GM18507 (cell line): ENCODE measurements at places on chromosomes 11 and 22.

DNA sequence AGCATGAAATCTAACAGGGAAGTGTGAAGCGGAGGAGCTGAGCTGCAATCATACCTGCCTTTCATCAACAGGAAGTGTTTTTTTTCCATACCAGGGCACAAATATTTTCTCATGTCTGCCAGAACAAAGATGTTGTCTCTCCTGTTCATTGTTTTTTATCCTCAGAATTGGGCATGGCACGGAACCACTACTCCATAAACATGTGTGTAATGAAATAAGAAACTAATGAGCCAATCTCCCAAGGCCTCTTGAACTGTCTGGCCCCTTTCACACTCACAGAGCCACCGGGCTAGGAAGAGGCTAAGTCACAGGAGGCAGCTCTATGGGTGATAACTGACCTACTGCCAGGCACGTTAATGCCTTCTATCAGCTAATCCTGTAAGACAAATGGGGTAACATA is 124.4 kb downstream of the ETS1 start:
- no peak for DNase-seq

DNA sequence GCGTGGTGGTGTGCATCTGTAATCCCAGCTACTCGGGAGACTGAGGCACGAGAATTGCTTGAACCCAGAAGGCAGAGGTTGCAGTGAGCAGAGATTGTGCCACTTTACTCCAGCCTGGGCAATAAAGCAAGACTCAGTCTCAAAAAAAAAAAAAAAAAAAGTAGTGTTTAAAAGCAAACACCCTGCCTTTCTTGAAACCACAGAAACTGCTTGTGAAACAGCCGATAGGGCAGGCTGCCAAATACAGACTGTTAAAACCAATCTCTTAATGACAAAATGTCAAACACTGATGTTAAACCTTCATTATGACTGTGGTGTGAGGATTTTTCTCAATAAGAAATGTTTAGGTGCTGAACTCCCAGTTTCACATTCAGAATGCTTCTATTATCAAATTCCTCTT is 27.3 kb downstream of the MARK2 start:
- DNase-seq: peak; percentile 75

DNA sequence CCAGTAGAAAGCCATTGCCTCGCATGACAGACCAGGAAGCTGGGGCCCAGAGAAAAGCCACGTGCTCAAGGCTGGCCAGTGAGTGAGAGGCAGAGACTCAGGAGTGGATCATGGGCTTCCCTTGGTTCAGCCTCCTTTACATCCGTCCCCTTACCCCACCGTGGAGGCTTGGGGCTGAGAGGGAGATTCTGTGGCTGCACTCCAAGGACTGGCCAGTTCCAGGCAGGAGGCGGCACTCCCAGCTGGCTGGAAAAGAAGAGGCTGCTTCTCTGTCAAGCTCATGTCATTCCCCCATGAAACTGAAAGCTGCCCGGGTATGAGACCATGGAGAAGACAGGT is 6.6 kb upstream of the ASCL2 start:
- no peak for DNase-seq

DNA sequence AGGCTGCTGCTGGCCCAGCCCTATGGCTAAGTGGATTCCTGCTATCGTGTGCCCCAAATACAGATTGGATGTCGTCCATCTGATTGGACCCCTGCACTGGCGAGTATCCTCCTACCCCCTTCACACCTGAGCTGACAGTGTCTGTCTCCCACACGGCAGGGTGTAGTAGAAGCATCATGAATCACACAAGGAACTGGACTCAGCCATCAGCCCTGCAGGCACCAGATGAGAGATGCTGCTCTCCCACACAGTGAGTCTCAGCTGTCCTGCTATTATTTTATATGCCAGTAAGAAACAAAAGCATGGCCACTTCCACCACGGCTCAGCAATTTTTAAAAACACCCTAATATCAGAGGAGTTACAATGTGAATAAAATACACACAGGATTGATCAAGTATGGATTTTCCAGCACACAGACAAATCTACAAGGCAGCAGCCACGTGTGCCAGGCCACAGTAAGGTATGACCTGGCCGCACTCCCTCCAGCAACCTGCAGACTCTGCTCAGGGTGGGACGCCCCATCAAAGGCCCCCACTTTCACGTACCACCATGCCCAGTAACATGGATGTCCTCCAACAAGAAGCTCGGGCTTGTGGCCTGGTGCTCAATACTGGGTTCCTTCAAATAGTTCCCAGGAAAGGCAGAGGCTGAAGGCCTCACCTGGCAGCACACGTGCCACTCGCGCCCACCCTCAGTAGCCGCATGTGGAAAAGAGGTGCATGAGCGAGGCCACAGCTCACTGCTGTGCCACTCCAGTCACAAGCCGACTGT is 16.4 kb upstream of the SLC25A1 start:
- DNase-seq: no peak

GRCh38 chr22:25395915-25396314 is 168.6 kb upstream of the GRK3 start:
- no peak for DNase-seq

- no peak for DNase-seq
Observed at GRCh38 chr11:96105944-96106343, 182.0 kb upstream of the MTMR2 start.

DNA sequence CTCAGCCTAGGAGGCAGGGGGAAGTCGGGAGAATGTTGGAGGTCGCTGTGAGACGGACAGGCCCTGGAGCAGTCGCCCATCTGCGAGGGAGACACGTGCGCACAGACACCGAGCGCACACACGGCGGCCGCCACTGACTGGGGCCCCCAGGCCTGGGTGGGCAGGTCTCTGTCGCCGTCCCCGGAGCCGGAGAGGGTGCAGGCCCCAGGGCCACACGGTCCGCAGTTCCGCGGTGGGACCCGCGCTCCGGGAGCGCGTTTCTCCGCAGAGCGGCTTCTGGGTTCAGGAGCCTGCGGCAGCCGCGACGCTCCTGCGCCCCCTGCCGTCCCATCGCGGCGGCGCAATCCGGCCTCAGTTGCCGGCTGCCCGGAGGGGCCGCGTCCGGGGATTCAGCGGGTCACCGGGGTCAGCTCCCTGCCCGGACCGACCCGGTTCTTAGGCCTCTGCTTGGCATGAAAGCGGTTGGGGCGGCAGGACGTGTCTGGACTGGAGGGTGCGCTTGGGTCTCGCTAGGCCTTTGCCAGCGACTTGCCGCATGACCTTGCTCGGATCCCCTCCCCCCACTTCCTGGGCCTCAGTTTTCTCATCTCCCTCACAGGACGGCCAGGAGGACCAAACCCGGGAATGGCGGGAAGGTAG is 31.2 kb downstream of the PDE2A start:
- peak; percentile 77 for DNase-seq

DNA sequence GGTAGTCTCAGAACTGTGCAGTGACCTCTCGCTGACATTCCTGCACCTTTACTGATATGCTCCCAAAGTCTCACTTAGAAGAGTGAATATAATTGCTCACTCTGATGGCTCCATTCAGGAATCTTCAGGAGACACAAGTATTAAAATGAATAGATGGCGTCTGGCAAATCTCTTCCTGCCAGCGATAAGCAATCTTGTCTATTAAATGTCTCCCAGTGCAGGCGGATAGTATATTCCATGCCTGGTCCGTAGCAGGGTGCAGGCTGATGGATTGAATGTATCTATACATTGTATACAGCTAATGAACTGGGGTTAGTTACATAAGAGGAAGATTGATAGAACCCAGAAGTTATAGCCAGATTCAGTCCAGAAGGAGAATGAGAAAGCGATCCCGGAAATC is 575.3 kb downstream of the NTM start:
- DNase-seq: no peak

- no peak for DNase-seq
Observed at GRCh38 chr11:71498091-71498490, 29.0 kb upstream of the KRTAP5-7 start.

- no peak for DNase-seq
Observed at GRCh38 chr11:133021553-133021952, 510.7 kb downstream of the OPCML start.

GRCh38 chr11:97687111-97687510 is 1297.3 kb downstream of the JRKL start:
- no peak for DNase-seq

GRCh38 chr22:38222797-38223119 is 21.0 kb downstream of the MAFF start:
- no peak for DNase-seq

DNA sequence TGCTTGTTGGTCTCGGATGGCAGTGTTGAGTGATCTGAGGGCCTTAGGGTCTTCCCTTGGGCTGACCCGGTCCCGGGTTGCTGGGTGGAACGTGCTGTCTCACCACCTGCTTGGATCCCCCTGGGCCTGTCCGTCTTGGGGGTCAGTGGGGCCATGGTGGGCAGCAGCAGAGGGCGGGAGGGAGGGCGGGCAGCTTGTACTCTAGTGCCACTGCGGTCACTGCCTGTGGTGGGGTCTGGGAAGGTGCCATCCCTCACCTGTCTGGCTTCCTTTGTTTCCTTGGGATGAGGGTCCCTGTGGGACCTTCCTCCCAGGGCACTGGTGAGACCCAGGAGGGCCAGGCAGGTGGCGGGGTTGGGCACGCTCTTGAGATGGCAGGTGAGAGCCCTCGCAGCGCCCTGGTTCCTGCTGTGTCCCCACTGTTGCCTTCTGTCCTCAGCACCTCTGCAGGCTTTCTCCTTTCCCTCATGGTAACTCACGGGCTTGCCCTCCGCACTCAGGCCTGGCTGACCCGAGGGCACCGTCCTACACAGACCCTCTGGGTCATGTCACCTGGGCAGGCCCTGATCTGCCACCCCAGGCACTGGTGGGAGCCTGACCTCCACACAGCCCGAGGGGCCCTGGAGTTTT is 34.2 kb downstream of the TBC1D22A start:
- no peak for DNase-seq

DNA sequence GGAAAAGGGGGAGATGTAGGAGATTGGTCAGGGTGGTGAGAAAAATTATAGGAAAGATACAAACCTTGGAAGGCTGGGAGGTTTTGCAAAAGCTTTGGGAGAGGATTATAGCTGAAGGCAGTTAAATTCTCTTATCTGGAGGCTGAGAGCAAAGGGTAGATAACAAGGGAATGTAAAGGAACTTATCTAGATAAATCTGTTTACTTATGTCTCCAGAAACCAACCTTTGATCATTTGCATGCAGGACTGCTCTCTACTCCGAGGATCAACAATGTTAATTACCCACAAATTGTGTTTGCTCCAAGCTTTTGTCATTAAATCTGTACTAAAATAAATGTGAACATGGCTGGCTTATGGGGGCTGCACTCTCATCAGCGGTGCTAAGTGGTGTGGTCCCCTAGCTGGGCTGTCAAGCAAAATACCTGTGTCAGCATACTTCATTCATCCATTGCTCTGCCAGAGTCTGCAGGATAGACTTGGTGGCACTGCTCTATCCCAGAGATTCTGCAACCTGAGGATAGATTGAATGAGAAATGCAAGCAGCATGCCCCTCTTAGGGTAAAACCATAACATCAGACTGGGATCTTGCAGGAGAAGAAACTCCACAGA is 1599.2 kb upstream of the TENM4 start:
- DNase-seq: no peak

GRCh38 chr11:38612701-38613100 is 2014.7 kb upstream of the RAG2 start:
- DNase-seq: no peak

- no peak for DNase-seq
Observed at GRCh38 chr22:39283322-39284141, 35.9 kb downstream of the RPL3 start.

GRCh38 chr11:69356703-69357457 is 62.9 kb downstream of the MYEOV start:
- DNase-seq: no peak

- DNase-seq: no peak
Observed at GRCh38 chr22:23094695-23095681, 24.7 kb downstream of the GNAZ start.

- DNase-seq: peak; percentile 55
Observed at GRCh38 chr22:46803031-46803880, 40.8 kb downstream of the TBC1D22A start.

- DNase-seq: no peak
Observed at GRCh38 chr11:90856790-90857189, 633.9 kb upstream of the CHORDC1 start.

GRCh38 chr22:34096770-34097169 is 176.5 kb upstream of the LARGE1 start:
- DNase-seq: no peak

DNA sequence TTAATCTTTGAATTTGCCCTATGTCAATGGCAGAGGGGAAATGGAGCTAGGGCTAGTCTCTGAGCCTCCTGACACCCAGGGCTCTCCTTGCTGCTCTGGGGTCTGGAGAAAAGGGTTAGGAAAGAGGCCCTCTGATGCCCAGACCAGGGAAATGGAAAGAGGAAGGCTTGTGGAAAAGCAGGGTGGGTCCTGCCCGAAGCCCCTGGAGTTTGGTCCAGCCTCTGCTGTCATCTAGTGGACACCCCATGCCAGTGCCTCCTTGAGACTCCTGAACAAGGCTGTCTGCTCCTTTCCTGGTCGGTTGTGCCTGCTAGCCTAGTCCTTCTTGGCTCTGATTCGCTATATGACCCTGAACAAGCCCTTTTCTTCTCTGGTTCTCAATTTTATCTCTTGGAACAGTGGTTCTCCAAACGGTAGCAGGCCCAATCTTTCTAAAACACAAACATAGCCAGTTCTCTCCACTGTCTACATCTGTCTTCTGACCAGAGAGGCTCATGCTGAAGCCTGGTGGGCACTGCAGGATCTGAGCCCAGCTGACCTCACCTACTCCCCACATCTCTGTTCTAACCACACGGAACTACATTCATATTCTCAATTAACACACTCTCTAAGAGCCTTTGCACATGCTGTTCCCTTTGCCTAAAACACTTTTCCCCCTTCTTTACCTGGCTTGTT is 8.8 kb upstream of the PLA2G3 start:
- DNase-seq: no peak

GRCh38 chr11:43920598-43921419 is 21.6 kb upstream of the C11orf96 start:
- no peak for DNase-seq

GRCh38 chr11:67416416-67417335 is 1.2 kb downstream of the CARNS1 start:
- no peak for DNase-seq

DNA sequence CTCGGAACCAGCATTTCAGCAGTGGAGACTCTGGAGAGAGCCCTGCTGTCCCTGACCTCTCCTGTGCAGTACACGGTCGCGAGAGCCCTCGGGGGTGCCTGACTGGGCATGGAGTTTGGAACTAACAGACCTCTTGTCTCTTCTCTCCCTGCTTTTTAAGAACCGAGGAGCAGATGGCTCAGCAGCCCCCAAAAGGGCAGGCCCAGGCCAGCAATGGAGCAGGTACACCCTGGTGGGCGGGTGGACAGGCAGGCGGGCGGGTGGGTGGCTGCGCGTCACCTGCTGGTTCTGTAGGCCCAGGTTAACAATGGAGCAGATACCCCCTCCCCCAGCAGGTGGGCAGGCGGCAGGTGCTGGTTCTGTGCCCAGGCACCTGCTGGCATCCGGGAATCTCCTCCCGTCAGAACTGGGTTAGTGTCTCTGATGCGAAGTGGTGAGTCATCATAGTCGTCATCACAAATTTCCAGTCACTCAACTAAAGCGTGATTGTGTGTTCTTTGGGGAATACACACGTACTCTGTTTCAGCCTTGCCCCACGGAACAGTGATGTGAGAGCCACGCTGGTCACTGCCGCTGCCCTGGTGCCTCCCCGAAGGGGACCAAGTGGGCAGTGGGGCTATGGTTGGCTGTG is 41.1 kb downstream of the GRAMD4 start:
- DNase-seq: no peak

- DNase-seq: no peak
Observed at GRCh38 chr11:36238036-36238631, 51.1 kb downstream of the COMMD9 start.

- DNase-seq: no peak
Observed at GRCh38 chr11:74007691-74008372, 1.1 kb downstream of the UCP3 start.
